ENCODE measurements at places on chromosomes 2 and 18.

- DNase-seq: no peak
Measured at GRCh38 chr2:133485868-133486267, 82.4 kb downstream of the NCKAP5 start.

DNA sequence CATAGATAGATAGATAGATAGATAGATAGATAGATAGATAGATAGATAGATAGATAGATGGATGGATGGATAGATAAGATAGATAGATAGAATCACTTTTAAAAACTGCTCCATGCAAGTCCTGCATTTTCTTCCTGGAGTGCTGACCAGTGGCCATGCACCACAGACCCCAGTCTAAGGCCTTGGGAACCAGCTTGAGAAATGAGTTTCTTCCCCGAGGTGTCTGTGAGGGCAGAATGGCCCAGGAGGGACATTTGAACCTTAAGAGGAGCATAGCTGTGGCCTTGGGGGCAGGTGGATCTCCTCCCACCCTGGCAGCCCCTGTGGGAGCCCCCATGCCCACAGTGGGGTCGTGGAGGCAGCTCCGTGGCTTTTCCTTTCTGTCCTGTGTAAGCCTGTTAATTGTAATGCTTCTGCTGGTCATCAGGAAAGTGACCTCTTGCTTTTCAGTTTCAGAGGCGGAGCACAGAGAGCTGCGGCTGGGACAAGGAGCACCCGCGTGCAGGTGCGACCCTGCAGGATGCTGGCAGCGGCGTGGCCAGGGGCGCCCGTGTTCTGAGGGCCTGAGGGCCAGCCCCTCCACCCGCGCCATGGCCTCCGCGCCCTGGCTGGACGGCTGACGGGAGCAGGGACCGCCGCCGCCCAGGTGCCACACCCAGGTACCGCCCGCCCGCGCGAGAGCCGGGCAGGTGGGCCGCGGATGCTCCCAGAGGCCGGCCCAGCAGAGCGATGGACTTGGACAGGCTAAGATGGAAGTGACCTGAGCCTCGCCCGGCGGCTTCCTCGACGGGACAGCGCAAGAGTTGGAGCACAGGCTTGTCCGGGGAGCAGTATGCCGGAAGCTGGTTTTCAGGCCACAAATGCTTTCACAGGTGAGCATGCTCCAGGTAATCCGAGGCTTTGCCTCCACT, 168.6 kb downstream of the LDLRAD4 start:
- no peak for DNase-seq

DNA sequence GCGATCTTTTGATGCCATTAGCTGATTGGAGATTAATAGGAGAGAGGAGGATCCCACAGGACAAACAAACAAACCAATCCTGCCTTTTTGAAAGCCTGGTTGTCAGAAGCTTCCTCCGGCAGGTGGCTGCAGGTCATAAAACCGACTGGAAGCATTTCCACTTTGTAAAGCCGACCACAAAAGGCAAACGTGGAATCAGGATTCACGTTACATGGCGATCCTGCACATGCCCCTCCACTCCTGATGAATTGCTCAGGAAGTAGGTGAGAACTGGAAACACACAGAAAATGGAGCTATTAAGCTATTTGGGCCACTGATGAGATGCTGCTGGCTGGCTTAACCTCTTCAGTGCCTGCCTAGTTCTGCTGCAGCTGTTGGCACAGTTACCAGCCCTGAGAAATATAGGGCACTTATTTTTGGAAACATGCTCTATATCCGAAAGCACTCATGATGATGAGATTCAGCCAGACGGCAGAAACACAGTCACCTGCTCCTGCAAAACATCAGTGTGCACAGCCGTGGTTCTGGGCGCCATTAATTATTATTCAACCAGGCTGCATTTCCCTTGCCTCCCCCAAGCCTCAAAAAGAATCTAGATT, 110.3 kb upstream of the ST6GAL2 start:
- no peak for DNase-seq

DNA sequence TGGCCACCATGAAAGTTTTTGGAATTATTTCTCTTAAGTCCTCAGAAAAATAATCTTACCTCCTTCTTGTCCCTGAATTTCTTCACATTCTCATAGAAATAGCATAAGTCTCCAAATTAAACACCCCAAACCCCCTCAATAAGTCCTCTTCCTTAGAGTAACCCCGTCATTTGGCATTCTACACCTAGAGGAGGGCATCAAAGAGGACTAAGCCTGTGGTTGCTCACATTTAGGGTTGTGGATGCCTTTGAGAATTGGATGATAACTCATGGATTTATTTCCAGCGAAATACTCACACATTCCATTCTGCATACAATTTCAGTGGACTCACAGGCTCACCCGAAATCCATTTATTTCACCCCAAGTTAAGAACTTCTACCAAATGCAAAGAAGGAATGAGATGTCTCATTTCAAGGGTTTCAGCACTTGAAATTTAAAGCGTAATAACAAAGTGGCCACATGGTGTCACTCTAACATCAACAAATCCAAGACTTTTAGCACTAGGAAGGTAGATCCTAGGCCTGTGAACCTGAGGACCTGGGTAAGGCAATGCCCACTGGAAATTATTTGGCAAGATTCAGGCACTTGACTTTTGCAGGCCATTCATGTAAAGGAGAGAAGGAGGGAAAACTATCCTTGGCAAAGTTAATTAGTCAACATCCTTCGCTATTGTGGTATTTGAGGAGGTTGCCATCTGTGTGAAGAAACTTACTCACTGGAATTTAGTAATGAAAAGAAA, 24.6 kb downstream of the DYTN start:
- DNase-seq: no peak

DNA sequence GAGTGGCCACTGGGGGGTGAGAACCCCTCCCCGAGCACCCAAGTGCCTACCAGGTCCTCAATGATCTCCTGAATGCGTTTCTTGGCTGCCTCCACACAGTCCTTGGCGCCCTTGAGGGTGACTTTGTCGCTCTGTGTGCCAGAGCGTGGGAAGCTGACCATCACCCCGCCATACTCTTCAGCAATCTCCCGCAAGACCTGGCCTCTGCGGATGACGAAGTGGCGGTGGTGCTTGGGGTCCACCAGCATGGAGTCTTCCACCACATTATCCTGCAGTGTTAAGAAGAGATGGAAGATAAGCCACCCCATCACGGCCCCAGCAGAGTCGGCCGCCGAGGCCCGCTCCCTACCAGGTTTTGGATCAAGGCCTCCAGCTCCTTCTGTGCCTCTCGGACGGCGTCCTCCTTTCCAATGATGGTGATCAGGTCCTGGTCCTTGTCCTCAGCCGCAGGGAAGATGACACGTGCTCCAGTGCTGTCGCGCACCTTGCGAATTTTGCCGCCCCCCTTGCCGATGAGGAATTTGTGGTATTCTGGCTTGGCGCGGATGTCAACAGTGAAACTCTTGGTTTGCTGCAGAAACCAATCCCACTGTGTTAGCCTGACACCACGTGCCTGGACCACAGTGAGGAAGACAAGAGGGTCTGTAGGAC, 51.2 kb downstream of the ANO7 start:
- DNase-seq: no peak

- no peak for DNase-seq
Measured at GRCh38 chr2:125312342-125312741, 1287.3 kb downstream of the CNTNAP5 start.

GRCh38 chr2:67997903-67998302, 64.9 kb downstream of the C1D start:
- no peak for DNase-seq

- no peak for DNase-seq
Measured at GRCh38 chr18:43916984-43917383, 639.7 kb upstream of the SYT4 start.

DNA sequence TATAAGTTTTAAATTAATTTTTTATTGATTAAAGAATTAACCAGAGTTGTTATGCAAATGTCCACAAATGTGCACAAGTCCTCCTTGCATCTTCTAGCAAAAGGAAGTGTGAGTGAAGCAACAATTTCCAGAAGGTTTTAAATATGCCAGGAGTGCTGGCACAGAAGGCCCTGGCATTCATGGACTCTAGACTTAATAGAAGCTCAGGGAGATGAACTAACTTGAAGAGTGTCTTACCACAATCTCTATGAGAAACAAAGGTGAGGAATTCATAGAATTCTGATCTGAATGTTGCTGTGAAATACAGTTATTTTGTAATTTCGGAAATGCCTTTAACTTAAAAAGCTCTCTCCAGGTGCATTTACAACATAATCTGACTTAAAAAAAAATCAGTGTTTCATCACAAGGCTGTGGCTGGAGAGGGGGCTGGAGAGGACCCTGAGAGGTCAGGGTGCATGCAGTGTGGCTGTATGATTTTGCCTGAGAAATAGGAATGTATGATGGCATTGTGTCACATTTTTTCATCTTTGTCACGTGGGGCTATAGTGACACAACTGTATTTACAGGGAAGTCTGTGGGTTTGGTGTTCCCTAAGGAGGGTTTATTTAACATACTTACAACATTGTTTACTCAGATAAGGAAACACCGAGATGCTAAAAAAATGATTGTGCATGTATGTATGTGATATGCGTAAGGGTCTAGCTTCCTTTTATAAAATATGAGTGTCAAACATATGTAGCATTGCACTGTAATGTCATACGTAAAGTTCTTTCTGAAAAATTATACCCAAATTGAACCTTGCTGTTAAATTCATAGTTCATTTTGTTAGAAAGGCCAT, 66.2 kb downstream of the MAP4K4 start:
- no peak for DNase-seq

- no peak for DNase-seq
Measured at GRCh38 chr2:169755083-169755870, 21.6 kb downstream of the KLHL23 start.

GRCh38 chr18:50401888-50402287, 27.0 kb downstream of the SKA1 start:
- DNase-seq: no peak

DNA sequence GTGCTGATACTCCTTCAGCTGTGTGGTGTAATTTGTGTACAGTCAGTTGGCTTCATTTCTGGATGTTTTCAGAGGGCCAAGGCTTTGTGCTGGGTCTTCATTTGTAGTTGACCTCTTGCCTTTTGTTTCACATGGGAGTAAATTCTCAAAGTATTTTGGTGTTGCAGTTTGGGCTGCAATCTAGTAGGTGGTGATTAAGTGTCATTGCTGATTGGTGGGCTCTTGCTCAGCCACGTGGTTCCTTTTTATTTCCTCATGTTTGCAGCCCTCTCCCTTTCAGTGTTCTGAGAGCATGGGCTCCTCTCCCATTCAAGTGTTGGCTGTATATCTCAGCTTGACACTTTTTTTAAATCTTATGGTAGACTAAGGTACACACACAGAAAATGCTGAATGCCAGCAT, 96.8 kb downstream of the SNTG2 start:
- no peak for DNase-seq

- no peak for DNase-seq
Measured at GRCh38 chr2:162435676-162436075, 91.7 kb downstream of the GCA start.

DNA sequence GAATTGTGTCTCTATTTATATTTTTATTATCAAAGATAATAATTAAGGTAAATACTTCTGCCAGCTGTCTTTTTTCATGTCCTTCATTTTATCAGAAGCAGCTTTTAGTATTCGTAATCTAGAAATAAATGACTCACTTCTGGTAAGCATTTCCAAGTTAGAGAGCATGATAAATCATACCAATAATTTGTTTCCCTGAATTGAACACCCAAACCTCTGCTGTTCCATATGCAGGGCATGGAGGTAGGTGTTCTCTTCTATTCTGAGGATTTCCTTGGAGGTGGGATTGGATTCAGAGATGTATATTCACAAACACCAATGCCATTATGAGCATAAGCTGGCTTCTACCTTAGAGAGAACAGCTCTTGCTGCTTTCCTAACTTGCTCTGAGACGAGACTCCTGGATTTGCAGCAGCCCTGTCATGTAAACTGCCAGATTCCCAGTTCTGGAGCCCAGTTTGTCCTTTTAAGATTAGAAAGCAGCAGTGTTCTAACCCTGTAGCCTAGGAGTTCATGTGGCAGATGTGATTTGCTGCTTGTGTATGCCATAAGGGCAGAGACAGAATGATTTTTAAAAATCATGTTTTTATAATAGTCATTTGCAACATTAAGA, 47.5 kb downstream of the SKA1 start:
- no peak for DNase-seq

GRCh38 chr18:66553824-66554223, 50.1 kb downstream of the CDH19 start:
- DNase-seq: no peak

GRCh38 chr18:30889519-30890301, 152.8 kb downstream of the DSC3 start:
- no peak for DNase-seq

GRCh38 chr18:9865764-9866490, 19.8 kb upstream of the TXNDC2 start:
- no peak for DNase-seq

DNA sequence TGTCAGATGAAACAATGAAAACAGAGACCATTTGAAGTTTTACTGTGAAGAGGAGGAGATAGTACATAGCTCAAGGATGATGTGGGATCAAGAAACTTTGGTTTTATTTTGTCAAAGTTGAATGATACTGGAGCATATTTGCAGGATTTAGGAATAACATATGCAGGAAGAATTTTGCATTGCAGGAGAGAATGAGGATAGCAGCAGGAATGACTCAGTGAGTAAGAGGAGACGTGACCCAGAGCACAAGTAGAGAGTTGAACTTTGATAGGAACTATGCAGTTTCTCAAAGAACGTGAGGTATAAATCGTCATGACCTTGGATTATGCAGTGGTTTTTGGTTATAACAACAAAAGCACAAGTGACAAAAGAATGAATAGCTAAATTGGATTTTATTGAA, 47.7 kb downstream of the MAPRE2 start:
- no peak for DNase-seq

DNA sequence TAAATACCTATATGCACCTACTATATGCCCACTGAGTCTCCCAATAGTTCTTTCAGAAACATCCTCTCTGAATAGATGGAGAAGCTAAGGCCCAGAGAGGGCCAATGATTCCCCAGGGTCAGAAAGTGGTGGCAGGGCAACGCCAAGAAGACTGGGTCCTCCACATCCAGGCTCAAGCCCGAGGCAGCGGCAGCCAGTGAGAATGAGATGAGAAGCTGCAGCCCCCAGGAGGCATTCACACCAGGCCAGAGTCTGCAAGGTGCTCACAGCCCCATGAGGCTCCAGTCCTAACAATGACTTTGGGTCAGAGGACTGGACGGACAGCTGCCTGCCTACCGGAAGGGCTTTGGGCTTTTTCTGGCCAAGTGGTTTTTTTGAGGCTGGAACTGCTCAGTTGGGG, 3.5 kb downstream of the TEX261 start:
- no peak for DNase-seq

GRCh38 chr18:3540805-3541548, 91.0 kb downstream of the TGIF1 start:
- no peak for DNase-seq

DNA sequence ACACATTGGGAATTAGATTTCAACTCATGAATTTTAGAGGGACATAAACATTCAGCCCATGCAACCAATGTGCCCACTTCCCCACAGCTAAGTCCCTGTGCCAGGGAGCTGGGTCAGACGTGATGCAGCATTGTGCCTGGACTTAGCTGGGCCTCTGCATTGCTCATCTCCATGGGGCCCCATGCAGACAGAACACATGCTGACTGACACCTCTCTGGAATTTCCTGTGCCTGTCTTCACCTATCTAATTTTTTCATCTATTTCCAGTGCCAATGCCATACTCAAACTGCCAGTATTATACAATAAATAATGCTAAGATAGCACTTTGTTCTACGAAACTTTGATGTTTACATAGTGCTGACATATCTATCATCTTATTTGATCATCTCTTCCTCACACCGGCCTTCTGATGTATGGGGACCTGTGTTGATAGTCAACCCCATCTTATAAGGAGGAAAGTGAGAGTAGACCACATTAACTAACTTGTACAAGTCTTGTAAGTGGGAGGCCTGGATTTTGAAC, 92.2 kb downstream of the CDC42EP3 start:
- no peak for DNase-seq

GRCh38 chr2:89849731-89850130, 1158.3 kb downstream of the RPIA start:
- DNase-seq: no peak

GRCh38 chr18:3874125-3874524, 424.2 kb downstream of the TGIF1 start:
- DNase-seq: no peak
